ENCODE measurements at places on chromosomes 11 and 22.

- no peak for DNase-seq
Observed at GRCh38 chr11:132245403-132246385, 875.3 kb downstream of the NTM start.

DNA sequence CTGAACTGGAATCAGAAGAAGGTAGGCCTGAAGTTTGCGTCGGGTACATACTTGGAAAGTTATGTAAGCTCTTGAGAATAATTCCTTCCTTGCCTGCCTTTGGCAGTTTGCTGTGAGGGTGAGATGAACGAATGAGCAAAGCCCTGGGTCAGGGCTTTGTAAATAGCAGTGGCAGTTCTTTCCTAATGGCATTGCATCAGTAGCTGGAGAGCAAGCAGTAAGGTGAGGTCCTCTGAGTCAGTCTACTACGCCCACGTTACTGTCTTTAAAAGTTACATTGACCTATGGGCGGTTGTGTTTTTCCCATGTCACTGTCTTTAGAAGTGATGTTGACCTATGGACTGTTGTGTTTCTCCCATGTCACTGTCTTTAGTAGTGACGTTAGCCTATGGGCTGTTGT is 179.1 kb upstream of the E2F8 start:
- DNase-seq: no peak

DNA sequence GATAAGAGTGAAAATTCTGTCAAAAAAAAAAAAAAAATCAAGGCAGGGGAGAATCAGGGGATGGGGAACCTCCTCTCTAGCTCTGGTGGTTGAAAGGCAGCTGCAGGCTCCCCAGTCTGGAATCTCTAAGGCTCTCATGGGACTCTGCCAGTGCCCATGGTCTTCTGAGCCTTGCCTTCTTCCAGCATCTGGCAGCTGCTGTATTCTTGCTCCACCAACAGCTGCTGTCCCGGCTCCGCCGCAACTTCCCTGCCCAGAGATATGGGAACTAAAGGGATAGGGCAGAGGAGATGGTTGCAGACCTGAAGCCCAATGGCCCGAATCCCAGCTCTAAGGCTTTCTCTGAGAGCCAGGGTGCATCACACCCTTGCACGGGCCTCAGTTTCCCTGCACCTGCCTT is 49.5 kb upstream of the PHF21B start:
- no peak for DNase-seq

GRCh38 chr11:84906995-84907394 is 720.1 kb downstream of the DLG2 start:
- no peak for DNase-seq
